Kidney capillary endothelial cell (primary cell): ENCODE measurements at places on chromosomes 3 and 15.

DNA sequence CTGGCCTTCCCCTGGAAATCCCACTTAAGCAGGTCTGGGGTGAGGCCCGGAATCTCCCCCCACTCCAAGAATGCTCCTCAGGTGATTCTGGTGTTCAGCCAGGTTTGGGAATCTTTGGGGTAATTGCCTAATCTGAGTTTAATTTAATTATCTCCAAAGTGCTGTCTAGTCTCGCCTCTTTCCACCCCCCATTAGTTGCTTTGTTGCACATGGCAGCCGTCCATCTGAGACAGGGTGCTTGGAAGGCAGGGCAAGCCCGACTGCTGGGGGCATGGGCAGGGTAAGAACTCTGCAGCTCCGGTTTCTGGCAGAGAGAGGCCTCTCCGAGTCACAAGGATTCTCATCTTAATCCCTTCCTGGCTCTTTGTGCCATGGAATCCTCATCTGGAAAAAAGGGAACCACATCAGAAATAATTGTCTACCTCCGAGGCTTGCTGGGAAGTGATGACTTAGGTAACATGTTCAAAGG is 15.0 kb downstream of the IL17RD start:
- DNase-seq: no peak

- no peak for DNase-seq
Observed at GRCh38 chr15:74777769-74778598, 3.9 kb upstream of the CSK start.

DNA sequence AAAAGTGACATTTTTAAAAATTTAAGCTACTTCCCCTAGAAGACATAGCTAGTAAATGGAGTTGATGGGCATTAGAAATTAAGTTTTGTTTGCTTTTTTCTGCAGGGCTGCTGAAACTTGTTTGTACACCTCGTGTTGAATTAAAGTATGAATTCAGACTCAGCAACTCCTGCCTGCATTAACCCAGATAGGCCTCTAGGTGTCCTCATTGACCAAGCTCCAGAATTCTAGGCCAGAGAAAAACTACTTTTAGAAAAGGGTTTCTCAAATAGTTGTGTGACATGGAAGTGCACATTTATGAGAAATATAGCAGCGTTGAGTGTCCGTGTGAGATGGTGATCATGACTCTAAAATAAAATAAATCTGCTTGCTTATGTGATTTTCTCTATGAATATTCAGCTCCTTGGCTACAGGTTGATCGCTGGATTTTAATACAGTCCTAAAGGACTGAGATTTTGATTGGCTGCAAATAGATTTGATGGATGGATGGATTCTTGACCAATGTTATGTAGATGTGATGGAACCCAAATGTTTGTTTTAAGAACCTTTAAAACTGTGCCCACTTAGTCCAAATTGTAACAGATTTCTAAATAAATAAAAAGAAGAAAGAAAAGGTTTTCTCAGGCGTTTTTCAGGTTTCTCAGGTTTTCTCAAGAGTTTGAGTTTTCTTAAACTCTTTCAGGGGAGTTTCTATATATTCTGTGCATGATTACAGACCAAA is 39.4 kb upstream of the LMOD3 start:
- peak; percentile 68 for DNase-seq

- no peak for DNase-seq
Observed at GRCh38 chr3:102290241-102290640, 144.6 kb upstream of the ZPLD1 start.

- DNase-seq: no peak
Observed at GRCh38 chr3:154780263-154780662, 299.9 kb upstream of the MME start.

GRCh38 chr3:17078926-17079465 is 194.2 kb downstream of the PLCL2 start:
- no peak for DNase-seq

- DNase-seq: no peak
Observed at GRCh38 chr15:88800738-88801137, 2.5 kb upstream of the ACAN start.

DNA sequence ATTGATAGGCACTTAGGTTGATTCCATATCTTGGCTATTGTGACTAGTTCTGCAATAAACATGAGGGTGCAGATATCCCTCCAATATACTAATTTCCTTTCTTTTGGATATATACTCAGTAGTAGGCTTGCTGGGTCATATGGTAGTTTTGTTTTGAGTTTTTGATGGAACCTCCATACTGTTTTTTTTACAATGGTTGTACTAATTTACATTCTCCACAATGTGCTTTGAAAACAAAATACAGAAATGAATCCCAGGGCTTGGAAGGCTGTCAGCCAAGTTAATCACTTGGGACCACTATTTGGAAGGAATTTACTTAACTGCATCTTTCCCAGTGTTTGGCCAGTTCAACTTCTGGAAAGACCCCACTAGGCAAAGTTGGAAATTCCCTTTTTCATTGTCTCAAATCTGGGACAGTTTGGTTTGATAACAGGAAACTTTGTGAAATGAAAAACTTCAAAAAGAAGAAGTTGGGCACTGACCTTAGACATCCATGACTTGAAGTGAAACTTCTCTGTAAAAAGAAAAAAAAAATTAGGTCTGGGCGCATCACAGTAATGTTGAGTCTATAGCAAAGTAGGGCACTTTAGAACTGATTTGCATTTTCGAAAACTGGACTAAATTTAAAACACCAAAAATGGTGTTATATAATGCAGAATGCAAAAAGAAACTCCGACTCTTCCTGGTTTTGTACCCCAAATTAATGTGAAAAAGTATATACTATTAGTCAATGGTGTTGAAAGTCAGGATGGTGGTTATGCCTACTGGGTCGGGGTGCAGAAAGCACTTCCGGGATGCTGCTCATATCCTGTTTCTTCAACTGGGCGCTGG is 6.0 kb downstream of the CTSH start:
- no peak for DNase-seq

- no peak for DNase-seq
Observed at GRCh38 chr3:167723872-167724271, 10.8 kb downstream of the PDCD10 start.

- no peak for DNase-seq
Observed at GRCh38 chr3:156176048-156176447, 55.7 kb downstream of the KCNAB1 start.

GRCh38 chr3:102972350-102972749 is 537.5 kb downstream of the ZPLD1 start:
- DNase-seq: no peak

DNA sequence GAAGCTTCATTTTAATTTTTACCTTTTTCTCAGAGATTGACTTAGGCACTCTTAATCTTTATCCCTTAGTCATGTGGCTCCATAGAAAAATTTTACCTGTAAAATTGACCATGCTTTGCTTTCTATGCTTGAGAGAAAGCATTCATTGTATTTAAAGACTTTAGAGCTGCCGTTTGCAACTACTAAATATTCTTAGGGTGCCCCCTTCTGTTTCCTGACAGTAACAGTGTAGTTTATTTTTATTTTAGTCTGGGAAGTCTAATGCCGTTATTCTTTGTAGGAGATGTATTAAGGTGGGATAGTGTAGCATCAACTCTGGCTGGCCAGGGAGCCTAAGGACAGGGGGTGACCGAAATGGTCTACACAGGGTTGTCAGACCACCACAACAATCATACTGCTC is 84.5 kb upstream of the SYNPR start:
- peak; percentile 1 for DNase-seq

DNA sequence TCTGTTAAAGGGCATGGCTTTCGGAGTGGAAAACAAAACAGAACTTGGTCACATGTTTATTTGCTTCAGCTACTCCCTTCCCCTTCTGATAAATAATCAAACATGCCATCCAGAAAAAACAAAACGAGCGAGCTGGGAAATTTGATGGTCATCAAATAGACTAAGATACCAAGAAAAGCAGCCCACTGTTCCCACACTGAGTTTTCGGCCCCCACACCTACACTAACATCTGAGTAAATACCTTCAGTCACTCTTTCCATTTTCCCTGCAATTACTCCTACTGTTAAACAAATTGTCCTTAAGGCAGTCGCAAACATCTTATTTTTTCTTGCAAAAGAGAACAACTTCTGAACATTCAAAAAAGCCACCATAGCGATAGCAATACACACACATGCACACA is 454.6 kb downstream of the FOXP1 start:
- no peak for DNase-seq

DNA sequence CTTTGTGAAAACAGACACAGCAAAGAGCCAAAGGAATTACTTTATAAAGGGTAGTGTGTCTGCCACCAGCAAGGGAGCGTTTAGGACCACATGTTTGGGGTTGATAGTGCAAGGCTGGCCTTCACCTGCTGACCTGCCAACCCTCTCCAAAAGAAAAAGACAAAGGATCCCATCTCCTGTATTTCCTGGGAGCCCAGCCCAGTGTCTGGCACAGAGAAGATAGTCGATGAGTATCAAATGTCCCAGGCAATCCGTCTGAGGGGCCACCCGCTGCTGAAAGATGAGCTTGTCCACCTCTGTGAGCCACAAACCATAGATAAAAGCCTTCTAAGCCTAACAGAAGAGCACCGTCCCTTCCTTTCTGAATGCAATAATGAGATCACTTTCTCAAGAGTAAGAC is 154.8 kb upstream of the CTNNB1 start:
- DNase-seq: no peak

GRCh38 chr3:123636431-123636841 is 51.6 kb upstream of the HACD2 start:
- no peak for DNase-seq

DNA sequence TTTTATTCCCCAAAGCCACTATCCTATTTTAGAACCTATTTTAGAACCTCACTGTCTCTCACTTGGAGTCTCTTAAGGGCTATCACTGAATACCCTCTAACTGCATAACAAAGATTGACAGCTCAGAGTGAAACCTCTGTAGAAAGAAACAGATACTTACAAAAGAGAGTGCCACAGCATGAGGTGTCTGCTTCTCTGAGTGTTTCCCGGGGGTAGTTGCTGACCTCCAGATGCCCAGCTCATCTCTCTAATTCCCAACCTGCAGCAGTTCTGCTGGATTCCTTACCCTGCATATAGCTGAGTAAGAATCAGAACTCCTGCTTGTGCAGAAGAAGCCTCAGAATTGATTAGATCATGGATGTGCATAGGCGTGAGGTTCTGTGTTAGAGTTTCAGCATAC is 34.5 kb downstream of the P3H2 start:
- no peak for DNase-seq

GRCh38 chr3:37752649-37753025 is 109.0 kb upstream of the CTDSPL start:
- DNase-seq: no peak

DNA sequence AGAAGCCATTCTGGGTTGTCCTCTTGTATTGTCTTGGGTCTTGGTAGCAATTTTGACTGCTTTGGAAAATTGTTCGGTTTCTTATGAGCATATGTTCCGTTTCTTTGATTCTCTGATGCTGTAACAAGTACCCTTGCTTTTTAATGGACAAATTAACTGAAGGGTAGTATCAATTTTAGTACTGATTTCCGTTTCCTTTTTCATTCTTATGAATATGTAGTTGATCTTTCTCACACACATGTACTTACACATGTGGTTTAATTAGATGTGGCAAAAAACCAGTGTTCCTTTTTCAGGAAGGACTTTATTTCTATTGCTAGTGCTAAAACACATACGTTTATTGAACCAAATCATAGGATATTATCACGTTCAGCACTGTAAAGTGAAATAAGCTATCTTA is 119.1 kb downstream of the TCF12 start:
- no peak for DNase-seq

GRCh38 chr3:197226179-197226578 is 72.2 kb downstream of the DLG1 start:
- no peak for DNase-seq

DNA sequence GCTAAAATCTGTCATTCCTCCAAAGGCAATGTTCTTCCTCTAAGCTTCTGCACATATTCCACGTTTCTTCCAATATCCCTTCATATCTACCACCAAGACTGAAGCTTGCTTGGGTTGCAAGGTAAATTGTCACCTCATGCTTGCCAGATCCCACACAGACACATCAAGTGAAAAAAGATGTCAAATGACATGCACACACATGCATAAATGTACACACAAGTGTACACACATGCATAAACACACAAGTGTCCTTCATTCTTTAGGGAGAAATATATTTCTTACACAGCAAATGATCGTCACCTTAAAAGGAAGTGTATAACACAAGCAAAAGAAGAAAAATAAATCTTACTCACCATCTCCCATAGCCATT is 59.4 kb downstream of the CLASP2 start:
- DNase-seq: no peak

DNA sequence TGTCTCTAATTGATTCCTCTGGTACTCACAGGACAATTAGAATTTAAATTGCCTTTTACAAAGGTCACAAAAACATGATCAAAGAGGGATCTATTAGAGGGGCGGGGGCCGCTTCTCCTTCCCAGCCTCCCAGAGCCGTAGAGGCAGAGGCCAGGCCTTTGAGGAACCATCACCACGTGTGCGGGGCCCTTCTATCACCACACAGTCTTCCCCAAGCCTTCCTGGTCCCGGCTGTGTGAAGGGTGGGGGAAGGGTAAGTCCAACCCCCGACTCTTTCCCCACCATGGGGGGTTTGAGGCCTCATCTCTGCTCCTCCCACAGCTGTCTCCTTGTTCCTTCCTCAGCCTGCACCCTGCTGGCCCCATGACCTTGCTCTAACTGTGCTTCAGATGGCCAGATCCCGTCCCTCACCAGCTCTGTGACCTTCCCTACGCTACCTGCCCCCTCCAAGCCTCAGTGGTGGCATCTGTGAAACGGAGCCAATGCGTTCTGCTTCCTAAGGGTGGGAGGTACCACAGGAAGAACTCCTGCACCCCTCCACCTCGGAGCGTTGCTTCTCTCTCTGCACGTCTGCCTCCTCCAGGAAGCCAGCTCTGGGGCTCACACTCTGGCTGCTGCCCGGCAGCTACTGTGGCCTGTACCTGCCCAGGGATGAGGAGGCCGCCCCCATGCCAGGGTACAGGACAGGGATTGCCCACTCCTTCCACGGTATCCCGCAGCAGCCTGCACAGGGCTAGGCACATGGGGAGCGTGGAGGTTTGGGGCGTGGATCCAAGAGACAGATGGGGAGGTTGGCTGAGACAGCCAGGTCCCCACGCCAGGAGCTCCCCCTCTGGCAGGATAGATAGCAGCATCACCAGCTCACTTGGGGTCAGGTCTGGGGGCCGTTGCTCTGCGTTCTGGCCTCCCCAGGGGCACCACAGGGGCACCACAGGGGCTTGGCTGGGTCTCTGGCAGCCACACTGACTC is 83.8 kb downstream of the LINGO1 start:
- no peak for DNase-seq

- no peak for DNase-seq
Observed at GRCh38 chr3:147890114-147890513, 480.9 kb downstream of the ZIC1 start.

DNA sequence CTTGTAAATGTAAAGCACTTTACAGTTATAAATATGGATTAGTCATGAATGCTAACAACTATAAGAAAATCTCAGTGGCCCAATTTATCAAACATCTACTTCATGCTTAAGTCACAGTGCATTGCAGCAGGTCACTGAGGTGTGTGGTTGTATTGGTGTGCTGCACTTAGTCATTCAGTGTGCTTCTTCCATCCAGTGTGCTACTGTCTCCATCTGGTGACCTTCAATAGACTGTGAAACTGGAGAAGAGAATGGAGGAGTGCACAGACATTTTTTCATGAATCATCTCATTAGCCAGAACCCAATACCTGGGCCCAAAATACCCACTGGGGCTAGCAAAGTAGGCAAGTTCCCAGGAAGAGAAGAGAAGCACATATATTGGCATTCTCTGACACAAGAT is 199.6 kb downstream of the SHOX2 start:
- no peak for DNase-seq

GRCh38 chr3:31762888-31763351 is 218.1 kb downstream of the OSBPL10 start:
- DNase-seq: no peak
